Fibroblast of the aortic adventitia (primary cell): ENCODE measurements at places on chromosomes 5 and 9. TPM values are rescaled to one million over a fixed set of nuclear protein-coding genes. Genes with fewer than 3 reads are reported as not detected.

DNA sequence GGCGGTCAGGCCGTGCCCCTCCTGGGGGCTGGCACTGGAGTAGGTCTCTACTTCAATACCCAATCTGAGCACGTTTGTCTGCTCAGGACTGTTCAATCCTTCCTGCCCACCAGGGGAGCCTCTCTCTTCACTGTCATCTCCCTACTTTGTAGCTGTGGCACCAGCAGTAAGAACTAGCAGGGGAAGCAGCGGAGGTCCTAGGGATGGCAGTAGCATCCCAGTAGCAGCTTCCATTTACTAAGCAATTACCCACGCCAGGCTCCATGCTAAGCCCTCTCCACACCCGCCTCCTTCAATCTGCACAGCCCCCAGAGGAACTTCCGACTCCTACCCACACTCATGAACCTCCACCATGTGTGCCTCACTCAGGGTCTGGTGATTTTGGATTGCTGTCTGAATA lies 31.7 kb downstream of the FSTL4 start:
- DNase-seq: no peak

- peak; percentile 53 for DNase-seq
Observed at GRCh38 chr5:53089481-53089991, 20.0 kb downstream of the MOCS2 start.

DNA sequence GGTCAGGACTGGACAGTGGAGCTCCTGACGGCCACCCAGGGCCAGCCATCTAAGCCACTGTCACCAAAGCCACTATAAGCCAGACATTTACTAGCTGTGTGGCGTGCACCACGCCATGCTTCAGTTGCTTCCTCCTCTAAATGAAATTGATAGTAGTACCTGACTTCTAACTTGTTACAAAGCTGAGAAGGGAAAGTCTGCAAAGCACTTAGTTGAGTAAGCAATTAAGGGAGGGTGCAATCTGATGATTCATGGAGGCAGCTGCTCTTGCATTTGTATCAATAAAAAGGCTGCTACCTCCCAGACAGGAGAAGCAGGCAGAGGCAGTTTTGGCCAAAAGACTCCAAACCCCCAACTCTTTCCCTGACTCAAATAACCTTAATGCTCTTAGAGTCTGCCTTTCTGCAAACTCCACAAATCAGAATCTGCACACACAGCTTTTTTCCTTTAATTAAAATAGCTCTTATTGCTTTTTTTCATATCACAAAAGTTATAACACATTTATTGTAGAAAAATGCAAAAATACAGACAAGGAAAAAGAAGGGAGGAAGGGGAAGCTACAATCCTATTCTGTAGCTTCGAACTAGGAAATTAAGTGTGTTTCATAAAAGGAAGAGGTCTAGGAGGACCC lies 19.3 kb upstream of the RAPGEF1 start:
- DNase-seq: no peak

The ELOVL7 gene
- total RNA-seq: 0.18 TPM in 1 of 2 replicates, not detected in the other

The KIF27 gene
- 6.0 and 7.2 TPM in 2 replicates for total RNA-seq

GRCh38 chr5:132372542-132372941 lies 3.0 kb downstream of the SLC22A5 start:
- no peak for DNase-seq

GRCh38 chr9:112434487-112434886 lies 52.1 kb upstream of the KIAA1958 start:
- DNase-seq: no peak

The GLRA1 gene
- not detected in 2 replicates for total RNA-seq

- DNase-seq: peak; percentile 88
Observed at GRCh38 chr5:33423018-33423630, 17.6 kb upstream of the TARS1 start.

DNA sequence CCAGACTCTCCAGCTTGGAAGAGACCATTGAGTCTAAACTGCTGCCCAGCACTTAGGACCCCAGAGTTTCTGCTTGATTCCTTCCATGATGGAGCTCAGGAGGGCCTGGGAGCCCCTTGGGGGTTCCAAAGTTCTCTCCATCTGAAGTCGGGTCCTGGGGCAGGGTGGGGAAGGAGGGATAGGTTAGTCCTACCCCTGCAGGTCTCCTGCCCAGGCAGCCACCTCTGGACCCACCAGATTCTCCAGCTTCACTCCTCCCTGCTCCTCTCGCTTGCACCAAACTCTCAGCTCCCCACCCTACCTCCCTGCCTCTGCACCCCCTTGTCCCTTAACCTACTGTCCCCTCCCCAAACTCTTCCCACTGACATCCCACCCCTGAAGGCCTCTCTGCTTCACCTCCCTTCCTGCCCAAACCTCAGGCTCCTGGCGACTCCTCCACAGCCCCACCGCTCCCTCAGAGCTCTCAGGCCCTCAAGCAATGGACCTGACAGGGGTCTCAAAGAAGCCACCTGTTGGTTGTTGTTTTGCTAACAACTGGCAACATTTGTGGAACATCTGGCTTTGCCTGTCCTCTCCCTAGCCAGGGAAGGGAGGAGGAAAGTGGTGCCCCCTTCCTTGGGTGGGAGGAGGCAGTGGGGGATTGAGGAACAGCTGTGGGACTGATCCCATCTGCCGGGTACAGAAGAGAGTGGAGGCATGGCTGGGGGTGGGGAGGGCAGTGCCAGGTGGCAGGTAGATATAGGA lies 137.5 kb downstream of the RGS3 start:
- no peak for DNase-seq

The CDKN2B-AS1 gene
- 6.4 and 12.9 TPM in 2 replicates for total RNA-seq

- DNase-seq: peak; percentile 13
Observed at GRCh38 chr9:86652736-86653135, 294.6 kb downstream of the GAS1 start.

The MTMR12 gene
- total RNA-seq: 12.8 and 17.1 TPM in 2 replicates

The MZB1 gene
- 0.18 TPM in 1 of 2 replicates, not detected in the other for total RNA-seq

DNA sequence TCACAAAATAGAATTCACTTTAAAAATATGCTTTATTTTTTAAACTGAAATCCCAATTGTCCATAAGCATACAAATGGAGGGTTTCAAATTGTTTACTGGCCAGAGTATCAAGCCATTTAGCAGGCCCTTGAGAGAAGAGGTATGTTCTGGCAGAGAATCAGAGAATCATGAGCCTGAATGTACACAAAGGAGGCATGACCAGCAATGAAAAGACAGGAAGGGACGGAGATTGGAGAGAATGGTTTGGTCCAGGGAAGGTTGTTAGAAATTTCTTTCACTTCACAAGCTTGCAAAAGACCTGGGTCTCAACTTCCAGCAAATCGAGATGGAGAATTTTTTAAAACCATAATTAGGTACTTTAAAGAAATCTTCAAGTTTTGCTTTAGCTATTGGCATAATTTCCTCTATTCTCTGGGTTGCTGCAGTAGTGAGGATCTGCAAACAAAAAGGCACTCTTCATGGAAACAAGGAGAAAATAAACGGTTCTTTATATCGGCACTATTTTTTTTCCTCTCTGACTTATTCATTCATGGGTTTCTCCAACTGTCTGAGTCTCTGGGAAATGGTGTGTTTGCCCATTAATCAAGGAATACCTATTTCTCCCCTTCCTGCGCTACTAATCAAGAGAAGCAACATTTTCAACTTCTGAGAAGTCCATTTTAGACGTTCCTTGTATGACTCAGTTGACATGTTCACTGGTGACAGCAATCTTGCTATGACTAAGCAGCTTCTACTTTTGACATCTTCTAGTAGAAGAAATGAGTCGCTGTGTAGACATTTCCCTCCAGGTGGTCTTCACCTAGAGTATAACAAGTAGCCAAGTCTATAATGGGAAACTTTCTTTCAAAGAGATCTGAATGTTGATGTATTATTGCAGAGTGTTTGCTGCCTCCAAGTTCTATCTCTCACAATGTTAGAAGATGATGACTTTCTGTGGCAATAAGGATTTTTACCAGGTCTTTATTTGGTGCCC lies 23.1 kb upstream of the ERCC6L2 start:
- DNase-seq: peak; percentile 42

- DNase-seq: no peak
Observed at GRCh38 chr5:178583279-178583678, 6.9 kb downstream of the COL23A1 start.

GRCh38 chr9:515665-516064 lies 301.0 kb downstream of the DOCK8 start:
- no peak for DNase-seq

DNA sequence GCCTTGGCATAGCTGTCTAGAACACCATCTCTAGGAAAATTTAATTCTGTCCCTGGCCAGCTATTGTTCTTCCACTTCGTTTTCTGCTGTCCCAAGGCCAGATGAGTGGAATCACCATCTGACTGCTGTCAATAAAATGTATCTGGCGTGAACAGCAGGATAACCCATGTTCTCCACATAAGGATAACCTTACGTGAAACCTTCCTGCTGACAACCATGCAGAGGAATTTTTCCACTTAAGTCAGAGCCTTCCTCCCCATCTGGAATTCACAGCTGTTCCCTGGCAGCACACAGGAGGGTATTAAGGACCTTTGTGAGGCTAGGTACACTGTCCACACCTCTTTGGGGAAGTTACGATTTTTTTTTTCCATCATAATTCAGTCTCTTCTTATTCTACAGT lies 28.6 kb downstream of the RNF44 start:
- DNase-seq: no peak

The LRRC19 gene
- not detected in 2 replicates for total RNA-seq

The LCP2 gene
- not detected in 2 replicates for total RNA-seq

The KIAA0825 gene
- total RNA-seq: 4.3 and 12.2 TPM in 2 replicates

GRCh38 chr5:169301986-169302385 lies 1.0 kb upstream of the SLIT3 start:
- DNase-seq: no peak

DNA sequence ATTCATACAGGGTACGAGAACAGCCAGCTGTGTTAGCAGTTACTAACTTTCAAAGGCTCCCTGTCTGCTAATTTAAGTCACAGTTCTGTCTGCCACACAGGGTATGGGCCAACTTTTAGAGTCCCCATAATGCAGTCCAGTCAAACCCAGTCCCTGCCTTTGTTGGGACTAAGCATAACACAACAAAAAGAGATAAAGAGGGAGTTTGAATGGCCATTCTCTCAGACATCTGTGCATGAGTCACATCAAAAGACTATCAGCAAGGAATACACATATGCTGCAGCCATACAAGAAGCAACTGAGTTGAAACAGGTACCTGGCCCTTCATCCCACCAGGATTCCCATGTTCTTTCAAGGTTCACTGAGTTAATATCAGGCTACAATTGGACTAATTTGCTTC lies 744.5 kb upstream of the C9orf72 start:
- DNase-seq: no peak

The SLC36A3 gene
- total RNA-seq: not detected in 2 replicates

The TUBB4B gene
- 21.8 and 195 TPM in 2 replicates for total RNA-seq

DNA sequence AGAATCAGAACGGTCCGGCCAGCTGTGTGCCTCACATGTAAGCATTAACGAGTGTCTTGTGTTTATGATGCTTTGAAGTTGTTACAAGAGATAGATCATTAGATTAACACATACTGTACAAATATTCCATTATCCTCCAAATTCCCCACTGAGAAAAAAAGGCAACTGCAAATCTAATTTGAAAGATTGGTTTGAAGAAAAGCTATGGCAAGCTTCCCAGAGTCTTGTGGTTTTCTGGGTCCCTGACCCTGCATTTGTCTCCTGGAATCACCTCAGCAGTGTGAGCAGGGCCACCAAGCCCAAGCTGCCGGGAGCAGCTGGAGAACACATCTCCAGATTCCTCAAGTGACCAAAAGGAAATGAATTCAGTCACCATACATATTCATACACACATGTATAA lies 36.9 kb upstream of the ADAMTS16 start:
- no peak for DNase-seq

GRCh38 chr5:62310426-62311143 lies 4.6 kb downstream of the KIF2A start:
- DNase-seq: no peak

- DNase-seq: no peak
Observed at GRCh38 chr9:75083188-75083970, 4.6 kb downstream of the NMRK1 start.

The ADAMTS19 gene
- 0.09 TPM in 1 of 2 replicates, not detected in the other for total RNA-seq

DNA sequence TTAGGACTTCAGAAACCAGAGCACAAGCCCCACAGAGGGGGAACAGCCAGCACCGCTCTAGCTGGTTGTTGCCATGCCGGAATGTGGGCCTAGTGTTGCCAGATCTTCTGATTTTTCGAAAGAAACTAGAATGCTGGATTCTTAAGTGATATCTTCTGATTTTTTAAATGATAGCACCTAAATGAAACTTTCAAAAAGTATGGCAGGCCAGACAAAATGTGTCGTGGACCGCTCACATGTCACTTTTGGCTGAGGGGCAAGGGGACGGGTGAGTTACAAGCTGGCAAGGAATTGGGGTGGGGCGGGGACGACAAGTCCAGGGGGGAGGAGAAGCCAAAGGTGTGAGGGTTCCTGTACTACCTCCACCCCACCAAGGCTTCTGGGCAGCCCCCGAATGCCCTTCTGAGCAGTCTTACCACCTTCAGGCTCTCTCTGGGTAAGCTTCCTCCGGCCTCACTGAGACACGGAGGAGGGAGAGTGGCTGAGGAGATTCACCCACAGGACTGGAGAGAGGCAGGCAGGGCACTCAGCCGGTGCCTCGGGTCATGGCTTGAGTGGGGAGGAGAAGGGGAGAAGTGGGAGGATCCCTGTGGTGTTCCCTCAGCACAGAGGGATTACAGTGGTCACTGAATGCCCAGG lies 10.3 kb downstream of the B4GALT7 start:
- no peak for DNase-seq

DNA sequence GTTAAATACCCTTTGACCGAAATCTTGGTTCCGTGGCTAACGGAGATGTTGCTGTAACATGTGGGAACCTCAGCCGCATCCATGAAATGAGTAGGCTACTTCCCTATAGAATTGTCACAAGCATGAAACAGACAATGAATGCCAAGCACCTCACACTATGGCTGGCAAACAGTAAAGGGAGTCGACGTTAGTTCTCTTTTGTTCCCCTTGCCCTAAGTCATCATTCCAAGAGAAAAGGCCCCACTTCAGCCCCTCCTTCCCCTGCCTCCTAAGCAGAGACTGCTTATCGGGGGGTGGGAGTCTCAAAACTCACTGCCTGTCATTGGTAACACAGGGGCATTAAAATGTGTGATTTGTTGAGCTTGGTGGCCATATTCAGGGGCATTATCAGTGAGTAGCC lies 159.6 kb downstream of the MAPKAP1 start:
- no peak for DNase-seq

- DNase-seq: no peak
Observed at GRCh38 chr5:11496137-11496719, 408.0 kb downstream of the CTNND2 start.

- DNase-seq: no peak
Observed at GRCh38 chr9:91800473-91801030, 149.5 kb downstream of the ROR2 start.

The SH3TC2 gene
- 1.6 and 4.1 TPM in 2 replicates for total RNA-seq

GRCh38 chr5:158590746-158591300 lies 508.9 kb downstream of the EBF1 start:
- no peak for DNase-seq

The ENC1 gene
- total RNA-seq: 9.2 and 21.0 TPM in 2 replicates

GRCh38 chr5:93721511-93721910 lies 19.9 kb downstream of the POU5F2 start:
- DNase-seq: no peak

- no peak for DNase-seq
Observed at GRCh38 chr5:39369123-39369815, 5.0 kb upstream of the C9 start.

The SPATA31C1 gene
- not detected in 2 replicates for total RNA-seq

- no peak for DNase-seq
Observed at GRCh38 chr9:68961587-68961986, 52.3 kb downstream of the PRKACG start.

The ETF1 gene
- 72.0 and 112 TPM in 2 replicates for total RNA-seq
